ENCODE measurements at places on chromosomes 7 and 10.

GRCh38 chr10:69636626-69637605 lies 6.9 kb downstream of the FAM241B start:
- no peak for DNase-seq

- DNase-seq: no peak
Observed at GRCh38 chr10:75717126-75717916, 285.9 kb downstream of the LRMDA start.

- DNase-seq: no peak
Observed at GRCh38 chr10:126087153-126087680, 190.9 kb downstream of the FANK1 start.

GRCh38 chr10:74096777-74097176 lies 53.9 kb downstream of the AP3M1 start:
- DNase-seq: no peak

GRCh38 chr7:132469681-132470080 lies 106.6 kb downstream of the PLXNA4 start:
- DNase-seq: no peak

DNA sequence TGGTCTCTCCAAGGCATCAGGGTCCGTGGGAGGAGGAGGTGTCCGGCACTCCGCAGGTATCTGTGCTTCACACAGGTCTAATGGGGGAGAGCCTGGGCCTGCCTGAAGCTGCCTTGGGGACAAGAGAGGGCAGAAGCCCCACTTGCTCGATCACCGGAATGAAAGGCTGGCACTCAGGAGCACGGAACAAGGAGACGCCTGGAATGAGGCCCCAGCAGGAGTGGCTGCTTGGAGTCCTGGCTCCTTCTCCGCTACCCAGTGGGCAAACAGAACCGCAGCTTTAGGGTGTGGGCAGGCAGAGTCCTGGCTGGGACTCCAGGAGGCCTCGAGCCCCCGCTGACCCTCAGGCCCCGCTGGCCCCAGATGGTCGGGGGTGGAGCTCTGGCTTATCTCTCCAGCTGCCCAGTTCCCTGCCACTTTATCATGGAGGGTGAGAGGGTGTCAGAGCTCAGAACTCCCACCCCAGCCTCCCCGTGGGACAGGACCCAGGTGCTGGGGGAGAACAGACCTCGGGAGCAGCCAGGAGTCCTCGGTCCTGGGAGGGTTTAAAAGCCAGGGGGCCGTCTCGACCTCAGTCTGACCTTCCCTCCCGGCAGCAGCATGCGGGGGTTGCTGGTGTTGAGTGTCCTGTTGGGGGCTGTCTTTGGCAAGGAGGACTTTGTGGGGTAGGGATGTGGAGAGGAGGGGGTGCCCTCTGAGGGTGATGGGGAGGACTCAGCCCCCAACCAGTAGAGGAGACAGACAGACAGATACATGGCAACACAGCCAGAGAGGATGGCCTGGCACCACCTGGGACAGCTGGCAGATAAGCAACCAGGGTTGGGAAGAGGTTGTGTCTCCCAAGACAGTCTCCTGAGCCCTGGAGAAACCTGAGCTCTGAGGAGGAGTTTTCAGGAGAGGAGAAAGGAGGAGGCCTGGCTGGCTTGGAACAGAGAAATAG lies at the start of gene CPA1:
Gene CPA1 (plus strand): TSS at position 574 of the 940 bp plus-strand sequence. CDS start 27 bp downstream, at position 601.
- no peak for DNase-seq

DNA sequence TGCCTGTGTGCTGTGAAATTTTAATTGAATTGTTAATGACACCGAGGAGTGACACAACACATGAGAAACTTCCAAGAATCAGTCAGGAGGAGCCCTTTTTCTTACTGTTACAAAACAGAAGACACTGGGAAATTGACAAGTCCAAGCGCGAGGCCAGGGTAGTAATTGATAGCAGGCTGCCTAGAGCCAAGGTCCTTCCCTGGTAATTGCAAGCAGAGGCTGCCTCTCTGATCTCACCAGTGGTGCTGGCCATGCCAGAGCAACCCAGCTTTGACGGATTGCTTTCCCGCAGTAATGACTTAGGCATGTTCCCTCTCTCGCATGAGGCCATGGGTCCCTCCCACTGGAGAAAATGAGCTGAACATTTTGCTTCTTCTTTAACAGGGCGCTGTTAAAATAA lies 111.5 kb downstream of the LRMDA start:
- DNase-seq: no peak

DNA sequence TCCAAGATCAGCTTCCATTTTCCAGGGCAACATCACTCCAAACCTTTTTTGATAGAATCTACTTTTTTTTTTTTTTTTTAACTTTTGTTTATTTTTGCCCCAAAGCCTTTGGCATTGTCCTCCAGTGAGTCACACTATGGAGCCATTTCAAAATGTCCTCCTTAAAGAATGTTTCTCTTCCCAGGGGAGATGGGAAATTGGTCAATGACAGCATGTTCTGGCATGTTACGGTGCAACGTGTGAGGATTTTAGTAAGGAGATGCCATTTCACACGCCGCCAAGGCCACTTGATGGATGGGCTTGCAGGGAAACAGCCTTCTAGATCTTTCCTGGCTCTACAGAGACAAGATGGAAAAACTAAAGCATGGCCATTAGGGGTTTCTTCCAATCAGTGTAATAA lies 30.7 kb upstream of the TRIL start:
- DNase-seq: no peak

DNA sequence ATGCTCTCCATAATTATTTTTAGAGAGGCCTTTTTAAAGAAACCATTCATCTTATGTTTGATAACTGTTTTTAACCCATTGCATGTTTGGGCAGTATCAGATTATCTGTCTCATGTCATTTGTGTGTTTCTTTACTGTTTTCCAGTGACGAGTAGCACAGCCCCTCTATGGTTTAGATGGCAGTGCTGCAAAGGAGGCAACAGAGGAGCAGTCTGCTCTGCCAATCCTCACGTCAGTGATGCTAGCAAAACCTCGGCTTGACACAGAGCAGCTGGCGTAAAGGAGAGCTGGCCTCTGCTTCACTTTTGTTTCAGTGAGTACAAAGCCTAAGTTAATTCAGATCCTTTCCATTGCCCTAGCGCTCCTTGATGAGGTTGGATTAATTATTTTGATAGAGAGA lies 80.4 kb upstream of the GARIN1A start:
- no peak for DNase-seq

DNA sequence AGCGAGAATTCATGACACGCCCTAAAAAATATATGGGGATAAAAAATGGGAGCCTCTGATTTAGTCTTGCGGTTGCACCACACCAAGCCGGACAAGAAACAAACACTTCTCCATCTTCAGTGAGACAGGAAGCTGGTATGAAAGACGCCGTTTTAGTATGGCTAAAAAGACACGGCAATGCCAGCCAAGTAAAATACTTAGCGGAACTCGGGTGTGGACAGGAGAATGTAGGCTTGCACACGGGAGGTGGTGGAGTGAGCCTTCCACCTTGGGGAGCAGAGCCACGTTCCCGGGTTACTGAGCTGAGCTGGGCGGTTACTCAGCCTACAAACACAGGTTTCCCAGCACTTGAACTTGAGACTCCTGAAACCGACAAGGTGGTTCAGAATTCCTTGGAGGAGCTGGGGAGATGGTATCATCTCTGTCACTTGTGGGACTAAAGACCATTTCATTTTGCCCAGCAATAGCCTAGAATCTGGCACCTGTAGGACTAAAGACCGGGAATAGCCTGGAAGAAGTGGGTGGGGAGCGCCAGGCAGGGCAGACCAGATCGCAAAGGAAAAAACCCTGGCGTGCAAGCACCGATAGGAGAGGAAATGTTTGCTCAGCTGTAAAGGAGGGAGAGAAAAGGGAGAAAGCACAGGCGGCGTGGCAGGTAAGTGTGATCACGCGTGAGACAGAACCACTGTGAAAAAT lies 34.8 kb upstream of the SEPHS1 start:
- no peak for DNase-seq

DNA sequence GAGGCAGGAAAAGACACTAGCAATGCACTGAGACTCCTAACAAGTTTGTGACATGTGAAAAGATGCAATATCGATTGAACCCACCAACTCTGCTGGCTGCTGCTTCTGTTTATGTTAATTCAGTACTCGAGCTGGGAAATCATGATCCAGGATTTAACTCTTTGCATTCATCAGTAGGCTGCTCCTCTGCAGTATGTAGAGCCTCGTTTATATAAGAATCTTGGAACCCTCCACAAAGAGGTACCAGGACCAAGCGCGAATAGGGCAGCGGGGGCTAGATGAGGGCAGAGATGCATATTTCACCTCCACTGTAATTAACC lies 7.8 kb downstream of the PRKAG2 start:
- no peak for DNase-seq
